M059J (cell line): ENCODE measurements at places on chromosomes 5 and 9. TPM values are rescaled to one million over a fixed set of nuclear protein-coding genes. Genes with fewer than 3 reads are reported as not detected.
A peak's percentile ranks its signal among the peaks of the same experiment; 100 is the strongest.

Gene RNF183
- not detected in 2 replicates for total RNA-seq

GRCh38 chr5:65296067-65296466 is 185.7 kb downstream of the ADAMTS6 start:
- no peak for DNase-seq

DNA sequence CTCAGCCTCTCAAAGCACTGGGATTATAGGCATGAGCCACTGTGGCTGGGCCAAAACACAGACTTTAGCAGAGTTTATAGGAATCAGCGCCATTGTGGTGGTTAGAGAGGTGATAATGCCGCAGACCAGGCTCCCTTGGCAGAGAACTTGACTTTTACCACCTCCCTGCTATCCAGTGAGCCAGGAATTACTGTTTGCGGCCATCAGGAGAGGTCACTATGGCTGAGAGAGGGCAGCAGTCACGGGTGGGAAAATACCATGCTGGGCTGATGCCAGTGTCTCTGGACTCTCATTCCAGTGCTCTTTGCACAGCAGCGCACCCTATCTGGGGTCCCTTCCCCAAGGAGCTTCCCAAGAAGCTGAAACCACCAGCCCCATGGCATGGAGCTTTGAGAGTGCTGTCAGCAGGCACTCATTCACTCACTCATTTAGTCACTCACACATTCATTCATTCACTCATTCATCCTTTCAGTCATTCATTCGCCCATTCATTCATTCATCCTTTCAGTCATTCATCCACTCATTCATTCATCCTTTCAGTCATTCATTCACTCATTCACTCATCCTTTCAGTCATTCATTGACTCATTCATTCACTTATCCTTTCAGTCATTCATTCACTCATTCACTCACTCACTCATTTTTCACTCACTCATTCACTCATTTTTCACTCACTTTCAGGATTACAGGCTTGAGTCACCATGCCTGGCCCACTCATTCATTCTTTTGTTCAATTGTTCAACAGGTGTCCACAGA is 27.3 kb upstream of the RNU6ATAC start:
- DNase-seq: no peak

- no peak for DNase-seq
Observed at GRCh38 chr5:36232533-36232932, 9.2 kb downstream of the NADK2 start.

- peak; percentile 36 for DNase-seq
Observed at GRCh38 chr9:98885575-98886295, 58.0 kb upstream of the COL15A1 start.

DNA sequence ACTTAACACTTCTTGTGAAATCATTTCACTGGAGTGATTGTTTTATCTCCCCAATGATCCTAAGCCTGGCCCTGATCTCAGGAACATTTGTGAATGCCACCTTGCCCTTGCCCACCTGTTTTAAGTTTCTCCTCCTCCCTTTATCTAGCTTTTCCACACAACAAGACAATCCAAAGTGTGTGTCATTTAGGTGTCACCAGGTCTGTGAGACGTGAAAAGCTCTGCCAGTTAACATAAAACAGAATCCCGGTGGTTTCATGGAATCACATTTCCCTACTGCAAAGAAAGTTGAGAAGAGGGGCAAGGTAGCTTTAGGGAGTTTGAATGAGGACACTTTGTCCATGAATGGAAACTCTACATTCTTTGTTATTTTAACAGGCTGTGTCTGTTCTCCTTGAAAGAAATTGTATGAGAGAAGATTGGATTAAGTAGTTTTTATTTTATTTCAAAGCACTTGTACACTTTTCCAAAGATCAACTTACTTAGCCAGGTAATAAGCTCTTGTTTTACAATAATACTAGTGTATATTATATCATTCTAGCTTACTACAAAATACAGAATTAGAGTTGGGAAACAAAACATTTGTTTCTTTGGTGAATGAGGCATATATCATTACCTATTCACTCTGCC is 239.0 kb downstream of the ISL1 start:
- no peak for DNase-seq

DNA sequence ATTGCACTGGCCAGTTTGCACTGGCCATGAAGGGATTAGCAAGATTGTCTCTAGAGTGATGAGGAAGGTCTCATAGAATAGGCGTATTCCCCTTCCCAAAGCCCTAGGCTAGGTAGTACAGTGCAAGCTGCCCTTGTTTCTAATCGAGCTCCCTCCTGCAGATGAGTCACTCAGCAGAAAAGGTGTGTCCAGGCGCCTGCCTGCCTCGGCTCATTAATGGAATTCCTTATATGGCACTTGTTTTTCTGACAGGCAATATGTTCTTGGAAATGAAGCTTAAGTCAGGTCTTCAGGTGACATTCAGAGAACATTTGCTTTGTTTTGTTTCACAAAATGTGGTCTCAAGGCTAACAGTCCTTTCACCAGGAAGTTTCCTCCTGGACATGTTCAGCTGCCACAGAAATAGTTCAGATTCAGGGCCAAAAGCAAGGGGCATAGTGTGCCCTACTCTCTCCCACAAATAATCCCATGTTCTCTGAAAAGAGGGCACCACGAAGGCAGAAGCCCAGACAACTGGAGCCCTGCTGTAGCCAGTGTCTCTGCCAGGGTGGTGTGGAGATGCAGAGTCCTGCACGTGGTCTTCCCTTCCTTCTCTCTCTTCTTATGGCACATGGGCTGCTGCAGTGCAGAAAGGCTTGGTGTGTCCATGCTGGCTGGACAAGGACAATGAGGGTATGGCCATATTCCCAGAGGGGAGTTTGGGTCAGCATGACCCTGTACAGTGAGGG is 281.1 kb upstream of the MAP3K1 start:
- DNase-seq: peak; percentile 85

Gene C5
- 3.4 and 5.6 TPM in 2 replicates for total RNA-seq
